Testis (tissue), 5 donors: ENCODE measurements at places on chromosomes 4 and X. TPM values are rescaled to one million over a fixed set of nuclear protein-coding genes. Genes with fewer than 3 reads are reported as not detected.

GRCh38 chr4:37836838-37837440 lies 10.5 kb downstream of the PGM2 start:
- DNase-seq = no peak

DNA sequence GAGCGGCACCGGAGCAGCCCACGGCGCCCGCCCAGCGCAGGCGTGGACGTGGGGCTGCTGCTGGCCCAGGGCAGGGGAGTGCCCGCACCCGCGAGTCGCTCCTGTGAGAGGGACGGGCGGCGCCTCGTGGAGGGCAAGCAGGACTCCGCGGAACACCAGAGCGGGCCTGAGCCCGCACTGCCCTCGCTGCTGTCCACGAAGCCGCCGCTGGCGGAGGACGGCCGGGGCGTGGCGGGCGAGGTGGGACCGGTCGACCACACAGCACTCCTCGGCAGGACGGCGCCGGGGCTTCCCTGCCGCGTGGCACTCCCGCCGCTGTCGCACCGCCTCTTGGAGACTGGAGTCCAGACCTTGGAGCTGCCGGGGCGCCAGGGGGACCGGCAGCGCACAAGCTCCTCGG lies 29.0 kb downstream of the FAM53A start:
- DNase-seq = no peak

DNA sequence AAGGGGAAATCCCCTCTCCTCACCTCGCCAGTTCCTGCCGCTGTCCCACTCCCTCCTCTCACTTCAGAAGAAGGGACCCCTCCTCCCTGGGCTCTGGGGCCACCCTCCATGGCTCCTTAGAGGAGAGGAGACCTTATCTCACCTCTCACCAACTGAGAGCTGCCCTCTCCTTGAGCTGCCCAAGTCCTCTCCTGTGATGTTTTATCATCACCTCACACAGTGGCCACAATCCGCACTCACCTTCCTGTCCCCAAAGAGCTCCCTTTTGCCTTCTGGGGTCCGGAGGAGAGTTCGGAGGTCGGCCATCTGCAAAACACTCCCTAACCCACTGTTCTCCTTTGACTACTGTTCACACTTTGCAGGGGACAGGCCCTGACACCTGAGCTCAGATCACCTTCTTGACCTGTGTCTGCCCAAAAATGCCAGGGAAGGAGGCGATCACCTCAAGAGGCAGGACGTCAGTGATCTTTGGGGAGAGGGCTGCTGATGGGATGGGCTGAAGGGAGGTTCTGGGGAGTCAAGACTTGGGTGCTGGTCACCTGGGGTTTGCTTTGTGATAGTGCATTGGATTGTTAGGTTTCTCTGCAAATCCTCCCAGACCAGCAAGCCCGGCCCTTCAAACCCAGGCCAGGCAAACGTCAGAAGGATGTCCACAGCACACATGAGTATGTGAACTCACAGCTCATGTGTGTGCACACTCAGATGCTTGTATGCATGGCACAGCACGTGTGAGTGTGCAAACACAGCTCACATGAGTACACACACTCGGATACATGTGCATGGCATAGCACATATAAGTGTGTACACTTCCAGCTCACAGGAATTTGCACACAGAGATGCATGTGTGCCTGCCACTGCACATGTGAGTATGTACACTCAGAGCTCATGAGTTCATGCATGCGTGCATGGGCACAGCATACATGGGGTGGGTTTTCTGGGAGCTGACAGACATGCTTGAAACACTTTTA lies 41.8 kb downstream of the HTRA3 start:
- DNase-seq = no peak

GRCh38 chr4:17545374-17546140 lies 30.6 kb downstream of the CLRN2 start:
- no peak for DNase-seq

DNA sequence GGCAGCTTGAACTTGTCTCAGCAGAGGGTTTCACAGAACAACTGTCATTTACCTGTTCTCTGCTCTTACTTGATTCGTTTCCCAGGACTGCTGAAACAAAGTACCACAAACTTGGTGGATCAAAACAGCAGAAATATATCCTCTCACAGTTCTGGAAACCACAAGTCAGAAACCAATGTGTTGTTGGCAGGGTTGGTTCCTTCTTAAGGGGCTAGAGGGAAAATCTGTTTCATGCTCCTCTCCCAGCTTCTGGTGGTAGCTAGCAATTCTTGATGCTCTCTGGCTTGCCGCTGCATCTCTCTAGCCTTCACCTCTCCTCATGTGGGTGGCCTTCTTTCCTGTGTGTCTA lies 4.7 kb downstream of the TLR8 start:
- DNase-seq = no peak

DNA sequence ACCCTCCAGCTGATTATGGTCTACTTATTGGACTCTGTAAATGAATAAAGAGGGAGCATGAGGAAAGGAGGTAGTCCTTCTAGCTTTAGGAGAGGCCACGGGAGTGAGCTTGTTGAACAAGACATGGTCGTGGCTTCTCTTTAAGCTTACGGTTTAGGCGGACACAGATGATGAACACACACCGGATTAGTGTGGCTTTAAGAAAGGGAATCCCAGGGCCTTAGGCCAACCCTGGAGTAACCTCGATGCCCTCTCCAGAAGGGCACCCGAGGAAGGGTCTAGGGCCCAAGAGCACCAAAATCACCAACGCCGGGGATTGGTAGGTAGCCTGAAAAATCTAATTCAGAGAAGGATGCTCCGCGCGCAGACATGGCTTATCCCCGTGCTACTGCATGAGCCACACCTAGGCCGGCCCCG lies 39.4 kb downstream of the ERVMER34-1 start:
- no peak for DNase-seq

Gene FMR1NB
- total RNA-seq = 48.2 TPM

DNA sequence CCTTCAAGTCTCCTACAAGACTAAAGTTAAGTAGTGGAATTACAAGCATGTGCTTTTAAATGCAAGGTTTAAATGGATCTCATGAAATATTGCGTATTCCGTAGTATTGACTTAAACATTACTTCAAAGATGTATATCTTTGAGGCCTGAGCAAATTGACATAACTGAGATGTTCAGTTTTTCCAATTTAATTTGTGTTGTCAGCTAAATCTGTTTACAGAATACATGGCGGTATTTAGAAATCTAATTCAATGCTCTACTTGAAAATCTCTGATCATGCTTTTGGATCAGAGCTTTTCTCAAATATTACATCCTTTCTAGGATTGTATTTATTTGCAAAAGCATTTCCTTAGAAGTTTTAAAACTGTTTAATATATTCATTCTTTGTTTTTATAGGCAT lies 47.5 kb upstream of the PDE5A start:
- DNase-seq = no peak

Gene CRMP1
- total RNA-seq = 8.9 TPM

DNA sequence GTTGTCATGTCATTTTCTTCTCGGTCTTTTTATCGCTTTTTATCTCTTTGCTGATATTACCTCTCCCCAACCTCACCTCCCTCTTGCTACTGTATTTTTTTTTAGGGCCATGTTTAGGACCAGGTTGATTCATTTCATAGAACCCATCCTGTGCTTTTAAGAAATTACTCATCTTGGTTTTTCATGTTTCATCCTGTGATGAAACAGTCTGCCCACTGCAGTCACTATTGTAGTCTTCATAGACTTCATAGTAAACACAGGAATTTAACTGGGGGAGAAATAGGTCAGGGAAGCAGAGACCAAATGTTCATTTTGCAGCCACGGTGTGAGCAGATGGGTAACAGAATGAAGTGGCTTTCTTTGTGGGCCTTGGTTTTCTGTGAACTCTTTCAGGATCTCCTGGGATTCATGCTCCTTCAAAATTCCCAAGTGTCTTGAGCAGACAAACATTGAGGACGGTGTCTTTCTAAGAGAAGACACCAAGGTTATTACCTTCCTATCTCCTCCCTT lies 161.8 kb downstream of the NAA11 start:
- DNase-seq = no peak

- DNase-seq = no peak
Measured at GRCh38 chr4:17063888-17064287, 165.4 kb upstream of the LDB2 start.

DNA sequence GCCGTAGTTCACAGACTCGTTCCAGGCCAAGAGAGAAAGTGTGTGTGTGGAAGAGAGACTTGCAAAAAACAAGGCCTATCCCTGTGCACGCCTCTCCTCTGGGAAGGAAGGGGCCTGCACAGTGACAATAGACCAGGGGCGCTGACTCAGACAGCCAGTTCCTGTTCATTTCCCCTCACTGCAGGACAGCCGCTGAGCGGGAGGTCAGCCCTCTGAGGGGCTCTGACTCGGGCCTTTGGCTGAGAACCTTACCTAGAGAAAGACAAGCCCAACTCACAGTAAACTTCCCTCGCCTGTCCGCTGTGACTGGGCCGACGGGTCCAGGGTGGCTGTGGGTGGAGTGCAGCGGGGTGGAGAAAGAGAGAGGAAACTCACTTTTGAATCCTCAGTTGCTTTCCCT lies 52.1 kb downstream of the RTL5 start:
- DNase-seq = no peak

Gene HPF1
- total RNA-seq = 16.8 TPM

GRCh38 chr4:13678186-13678924 lies 50.8 kb upstream of the BOD1L1 start:
- DNase-seq = no peak

Gene NXF2
- total RNA-seq = 18.0 TPM

- no peak for DNase-seq
Measured at GRCh38 chrX:103017542-103017941, 46.4 kb downstream of the BEX1 start.

GRCh38 chr4:87856816-87857215 lies 24.0 kb downstream of the MEPE start:
- DNase-seq = no peak

Gene PPP4R3C
- total RNA-seq = 2.7 TPM

Gene PRIMPOL
- 17.6 TPM for total RNA-seq

GRCh38 chr4:73740353-73740778 lies at the start of gene CXCL8:
Gene CXCL8 (plus strand): TSS chr4:73740569. CDS start chr4:73740659, 90 bp downstream.
- DNase-seq = peak; percentile 52

Gene MAGEA10
- total RNA-seq = 6.3 TPM

DNA sequence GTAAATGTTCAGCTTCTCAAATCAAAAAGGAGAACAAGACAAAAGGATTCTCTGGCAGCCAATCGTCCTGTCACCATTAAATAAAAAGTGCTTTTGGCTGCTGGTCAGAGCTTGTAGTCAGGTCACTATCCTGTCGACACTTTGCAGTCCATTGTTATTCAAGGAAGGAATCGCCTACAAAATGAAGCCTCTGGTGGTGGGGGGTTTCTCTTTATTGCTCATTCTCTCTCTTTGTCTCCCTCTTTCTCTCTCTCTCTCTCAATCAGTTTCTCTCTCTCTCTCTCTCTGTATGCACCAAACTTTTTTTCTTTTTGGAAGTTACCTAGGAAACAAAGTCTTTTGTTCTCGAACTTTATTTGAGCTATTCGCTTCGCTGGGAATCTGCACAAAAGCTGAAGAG lies 17.6 kb upstream of the SCML1 start:
- DNase-seq = no peak

DNA sequence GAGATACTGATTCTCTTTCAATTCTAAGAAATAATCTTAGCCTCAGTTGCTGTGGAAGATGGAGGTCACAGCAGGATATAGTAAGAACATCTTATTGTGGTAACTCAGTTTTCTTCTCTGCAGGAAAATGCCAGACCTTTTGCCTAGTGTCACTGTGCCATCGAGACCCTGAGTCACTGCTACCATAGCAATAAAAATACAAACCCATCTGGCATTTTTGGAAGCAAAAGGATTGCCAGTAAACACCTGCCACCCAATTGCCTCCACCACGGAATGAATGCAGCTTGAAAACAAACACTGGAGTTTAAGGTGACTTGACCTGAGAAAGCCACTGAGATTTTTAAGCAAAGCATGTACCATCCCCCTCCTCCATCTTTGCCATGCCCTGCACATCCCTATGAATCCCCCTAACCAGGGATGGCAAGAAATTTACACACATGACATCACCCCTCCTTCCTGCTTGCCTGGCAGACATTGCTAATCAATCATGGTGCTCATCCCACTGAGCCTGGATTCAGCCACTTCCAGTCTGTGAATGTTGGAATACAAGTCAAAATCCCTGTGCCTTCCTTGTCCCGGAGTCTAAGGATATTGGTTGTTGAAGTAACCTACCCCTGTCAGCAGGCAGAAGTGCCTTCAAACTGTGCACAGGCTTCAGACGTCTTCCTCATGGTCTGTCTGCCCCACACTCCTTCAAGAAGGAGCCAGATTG lies 59.6 kb upstream of the MAMLD1 start:
- no peak for DNase-seq

DNA sequence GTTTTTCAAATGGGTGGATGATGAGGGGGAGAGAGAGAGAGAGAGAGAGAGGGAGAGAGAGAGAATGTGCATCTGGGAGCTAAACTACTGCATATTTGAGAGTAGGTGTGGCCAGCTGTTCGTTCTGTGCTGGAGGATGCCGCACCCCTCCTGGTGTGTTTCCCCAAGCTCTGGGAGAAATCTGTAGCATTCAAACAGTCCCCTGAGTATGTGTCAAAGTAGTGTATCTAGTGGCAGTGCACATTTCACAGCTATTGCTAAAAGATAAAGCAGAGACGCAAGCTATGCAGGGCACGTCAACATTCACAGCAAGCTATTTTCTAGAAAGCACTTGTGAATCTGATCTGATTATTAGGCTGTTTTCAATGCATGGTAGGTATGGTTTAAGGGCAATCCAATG lies 83.5 kb upstream of the LIMCH1 start:
- DNase-seq = no peak

DNA sequence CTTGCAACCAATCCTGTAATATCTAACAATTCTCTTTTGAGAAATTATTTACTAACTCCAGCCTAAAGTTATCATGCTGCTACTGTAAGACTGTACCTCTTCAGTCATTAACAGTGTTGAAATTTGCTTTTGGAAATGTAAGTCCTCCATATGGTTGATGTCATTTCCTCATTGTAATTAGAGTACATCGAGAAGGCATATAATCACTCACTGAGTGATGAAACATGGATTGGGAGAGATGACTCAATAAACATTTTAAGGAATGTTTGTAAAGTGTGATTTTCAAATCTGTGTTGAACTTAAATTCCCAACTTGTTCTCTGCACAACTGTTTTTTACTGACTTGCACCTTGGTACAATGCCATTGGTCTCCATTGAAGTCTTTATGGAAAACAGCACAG lies 61.2 kb downstream of the HMGB2 start:
- DNase-seq = no peak

DNA sequence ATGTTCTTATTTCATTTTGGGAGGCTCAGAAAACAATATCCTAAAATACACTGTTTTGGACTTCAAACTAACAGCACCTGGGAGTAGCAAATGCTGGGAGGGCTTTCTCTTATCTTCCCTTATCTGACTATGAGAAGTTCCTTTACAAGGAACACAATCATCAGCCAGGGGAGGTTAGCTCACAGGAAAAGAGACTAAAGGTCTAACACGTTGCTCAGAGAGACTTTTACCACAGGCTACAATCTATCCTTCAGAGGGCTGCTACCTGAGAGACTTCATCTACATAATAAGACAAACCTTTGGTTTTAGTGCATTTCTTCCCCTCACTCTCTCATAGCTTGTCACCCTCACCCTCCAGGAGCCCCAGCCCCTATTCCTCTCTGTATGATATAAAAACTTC lies 35.8 kb downstream of the MEPE start:
- no peak for DNase-seq

DNA sequence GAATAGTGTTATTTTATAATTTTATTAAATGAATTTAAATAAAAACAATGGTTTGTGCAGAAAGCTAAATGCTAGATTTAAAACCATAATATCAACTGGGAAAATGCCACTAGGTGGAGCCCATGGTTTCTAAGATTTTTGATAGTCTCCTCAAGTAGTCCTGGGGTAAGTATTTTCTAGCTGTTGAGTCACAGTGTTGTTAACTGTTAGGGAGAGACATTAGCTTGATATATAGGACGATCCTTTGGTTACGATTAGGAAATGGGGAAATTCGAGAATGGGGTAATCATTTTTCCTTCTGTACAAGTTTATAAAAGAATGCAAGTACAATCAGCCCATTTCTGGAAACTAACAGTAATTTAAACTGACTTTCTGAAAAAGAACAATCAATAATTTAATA lies 378.4 kb downstream of the ANKRD50 start:
- peak; percentile 65 for DNase-seq
